ENCODE measurements at places on chromosomes 4 and X.

GRCh38 chrX:69144838-69145680 is 20.2 kb downstream of the PJA1 start:
- DNase-seq: no peak

GRCh38 chrX:73765776-73766430 is 202.9 kb downstream of the CHIC1 start:
- no peak for DNase-seq

DNA sequence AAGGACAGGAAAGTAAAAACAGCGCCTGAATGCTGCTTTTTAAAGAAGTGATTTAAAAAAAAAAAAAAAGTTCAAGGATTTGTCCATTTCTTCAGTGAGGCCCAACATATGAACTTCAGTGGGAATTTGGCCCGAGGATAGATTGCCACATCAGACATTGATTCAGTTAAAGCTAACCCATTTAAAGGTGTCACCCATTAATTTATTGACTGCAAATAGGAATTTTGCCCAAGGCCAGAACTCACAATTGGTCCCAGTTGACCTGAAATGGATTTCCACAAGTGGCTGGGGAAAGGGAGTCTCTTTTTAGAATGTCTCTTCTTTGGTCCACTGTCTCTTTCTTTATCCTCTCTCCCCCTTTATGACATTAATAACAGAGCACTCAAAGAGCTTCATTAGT is 86.5 kb upstream of the RPL34 start:
- no peak for DNase-seq

DNA sequence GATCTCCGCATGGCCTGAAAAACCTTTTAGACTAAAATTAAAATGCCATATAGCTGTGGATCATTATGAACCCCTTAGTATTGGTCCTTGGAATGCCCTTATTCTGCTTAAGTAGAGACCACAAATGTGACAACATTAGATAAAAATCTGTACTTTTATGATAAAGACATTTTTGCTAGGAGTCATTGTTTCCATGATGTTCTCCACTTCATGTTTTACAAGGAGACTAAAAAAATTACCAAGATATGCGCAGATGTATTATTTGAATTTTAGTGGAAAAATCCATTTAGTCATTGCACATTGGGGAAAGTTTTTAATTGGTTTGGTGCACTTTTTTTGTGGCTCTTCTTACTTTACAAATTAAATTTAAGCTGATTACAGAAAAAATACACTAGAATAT is 85.1 kb upstream of the HPRT1 start:
- no peak for DNase-seq

- no peak for DNase-seq
Measured at GRCh38 chrX:52220936-52221335, 36.2 kb downstream of the MAGED4 start.
